ENCODE measurements at places on chromosomes 7 and 10.

DNA sequence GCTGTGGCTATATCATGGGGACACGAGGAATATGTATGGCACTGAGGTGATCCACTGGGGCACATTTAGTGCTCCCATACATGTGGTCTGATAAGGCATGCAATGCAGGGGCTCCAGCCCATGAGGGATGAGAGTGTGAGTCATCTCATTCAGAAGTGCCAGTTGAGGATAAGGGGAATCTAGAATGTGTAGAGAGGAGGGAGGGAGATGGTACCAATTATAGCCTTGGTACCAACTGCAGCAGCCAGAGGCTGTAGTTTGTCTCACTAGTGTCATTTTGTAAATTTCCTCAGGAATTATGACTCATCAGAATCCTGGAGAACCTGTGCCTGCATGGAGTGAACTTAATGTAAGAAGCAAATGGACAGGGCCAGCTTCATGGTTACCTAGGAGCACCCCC, 46.2 kb downstream of the LAMB4 start:
- DNase-seq = no peak

DNA sequence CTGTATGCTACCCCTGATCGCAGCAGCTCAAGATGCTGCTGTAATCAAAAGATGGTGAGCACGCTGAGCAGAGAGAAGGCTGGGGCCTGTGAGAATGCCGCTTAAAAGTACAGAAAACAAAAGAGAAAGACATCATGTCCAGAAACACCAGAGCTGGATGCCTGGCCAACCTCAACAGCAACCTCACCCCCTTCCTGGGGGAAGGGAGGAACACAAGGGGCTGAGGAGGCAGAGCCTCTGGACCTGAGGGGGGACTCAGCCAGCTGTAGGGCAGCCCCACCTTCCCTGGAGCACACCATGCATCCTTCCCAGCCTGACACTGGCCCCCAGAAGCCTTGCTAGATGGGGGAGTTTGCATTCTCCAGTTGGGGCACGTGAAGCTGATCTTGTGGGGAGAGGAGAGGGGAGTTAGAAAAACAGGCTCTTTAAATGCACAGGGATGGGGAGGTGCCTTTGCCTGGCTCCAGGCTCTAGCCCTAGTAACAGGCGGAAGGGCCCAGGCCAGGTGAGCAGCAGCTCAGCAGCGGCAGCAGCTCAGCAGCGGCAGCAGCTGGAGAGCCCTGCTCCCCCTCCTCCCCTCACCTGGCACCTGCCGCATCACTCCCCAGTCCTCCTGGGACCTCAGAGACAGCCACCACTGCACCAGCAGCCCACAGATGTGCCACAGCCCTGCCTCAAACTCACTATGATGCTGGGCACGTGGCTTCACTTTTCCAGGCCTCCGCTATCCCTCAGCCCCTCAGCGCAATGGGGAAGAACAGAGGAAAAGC, 156.3 kb downstream of the NEURL1 start:
- DNase-seq = no peak

DNA sequence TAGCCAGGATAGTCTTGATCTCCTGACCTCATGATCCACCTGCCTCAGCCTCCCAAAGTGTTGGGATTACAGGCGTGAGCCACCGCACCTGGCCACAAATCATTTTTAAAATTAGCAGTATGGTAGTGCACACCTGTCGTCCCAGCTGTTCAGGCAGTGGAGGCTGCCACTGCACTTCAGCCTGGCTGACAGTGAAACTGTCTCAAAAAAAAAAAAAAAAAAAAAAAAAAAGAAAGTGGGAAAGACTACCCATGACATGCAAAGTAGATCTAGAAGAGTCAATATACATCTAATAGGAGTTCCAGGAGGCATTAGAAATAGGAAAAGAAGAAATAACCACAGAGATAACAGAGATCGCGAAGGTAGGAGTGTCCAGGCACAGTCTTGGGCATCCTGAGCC, 3.2 kb downstream of the CSGALNACT2 start:
- no peak for DNase-seq

GRCh38 chr10:14311206-14311957, 19.3 kb downstream of the FRMD4A start:
- DNase-seq = no peak

DNA sequence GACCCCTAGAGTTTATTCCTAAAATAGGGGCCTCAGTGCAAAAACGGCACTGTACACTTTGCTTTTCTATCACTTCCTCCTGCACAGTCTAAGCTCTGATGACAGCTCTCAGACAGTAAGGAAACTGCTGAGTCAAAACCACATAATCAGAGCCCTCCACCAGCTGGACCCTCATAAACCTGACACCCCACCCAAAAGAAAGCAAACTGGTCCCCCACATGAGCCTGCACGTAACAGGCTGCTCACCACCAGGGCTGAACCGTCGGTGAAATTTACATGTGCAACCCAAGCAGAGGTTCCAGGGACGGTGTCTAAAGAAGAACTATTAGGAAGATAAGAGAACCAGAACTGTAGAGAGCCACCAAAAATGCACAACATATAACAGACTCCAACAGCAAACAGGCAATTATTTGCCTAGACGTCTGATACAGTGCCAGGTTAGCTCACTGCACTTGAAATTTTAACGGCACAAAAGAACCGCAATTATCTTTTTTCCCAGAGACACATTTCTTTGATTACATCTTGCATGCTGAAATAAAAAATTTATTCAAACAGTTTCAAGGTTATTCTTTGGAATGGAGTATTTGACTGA, 19.6 kb downstream of the SGMS1 start:
- DNase-seq = no peak

GRCh38 chr7:156160811-156161210, 348.5 kb upstream of the SHH start:
- no peak for DNase-seq

GRCh38 chr10:123147635-123148413, at the start of gene HMX2:
Gene HMX2, plus strand, starts transcription at chr10:123148136. Its CDS starts 243 bp downstream, at chr10:123148379.
- DNase-seq = no peak

DNA sequence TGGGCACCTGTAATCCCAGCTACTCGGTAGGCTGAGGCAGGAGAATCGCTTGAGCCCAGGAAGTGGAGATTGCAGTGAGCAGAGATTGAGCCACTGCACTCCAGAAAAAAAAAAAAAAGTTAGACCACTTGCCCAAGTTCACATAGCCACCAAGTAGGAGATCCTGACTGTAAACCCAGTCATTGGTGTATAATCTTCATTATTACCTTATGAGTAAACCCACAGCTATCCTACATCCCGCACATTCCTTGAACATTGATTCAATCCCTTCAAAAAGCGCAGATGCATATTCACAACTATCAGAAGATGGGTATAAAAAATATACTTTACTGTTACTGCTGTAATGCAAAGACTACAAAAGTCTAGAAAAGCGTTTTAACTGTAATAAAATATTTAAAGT, 512.9 kb downstream of the SUGCT start:
- DNase-seq = no peak
